ENCODE measurements at places on chromosomes 7 and 10.

- no peak for DNase-seq
Observed at GRCh38 chr10:4830551-4830950, 4.5 kb downstream of the AKR1E2 start.

DNA sequence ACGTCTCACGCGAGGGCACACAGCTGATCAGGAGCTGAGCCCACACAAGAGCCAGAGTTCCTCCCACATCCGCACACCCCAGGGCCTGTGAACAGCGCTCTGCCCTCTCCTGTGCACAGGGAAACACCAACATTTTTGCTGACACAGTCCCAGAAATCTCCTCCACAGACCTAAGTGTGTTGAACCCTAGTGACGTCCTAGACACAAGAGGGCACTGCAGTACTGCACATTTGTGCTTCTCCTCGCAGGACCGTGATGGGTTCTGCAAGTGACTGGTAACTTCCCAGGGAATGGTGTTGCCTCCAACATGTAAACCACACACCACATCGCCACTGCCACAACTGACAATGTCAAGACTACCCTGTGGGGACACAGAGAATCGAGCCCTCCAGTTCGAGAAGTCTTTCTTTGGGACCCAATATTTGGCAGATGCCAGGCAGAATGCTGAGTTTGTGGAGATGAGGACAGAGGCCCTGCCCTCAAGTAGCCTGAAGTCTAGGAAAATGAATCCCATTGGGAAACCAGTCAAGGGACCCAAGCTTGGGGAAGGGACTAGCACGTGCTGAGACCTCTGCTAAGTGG lies 170.3 kb downstream of the PAXIP1 start:
- DNase-seq: no peak

- no peak for DNase-seq
Observed at GRCh38 chr7:24441314-24442027, 131.8 kb upstream of the PALS2 start.

DNA sequence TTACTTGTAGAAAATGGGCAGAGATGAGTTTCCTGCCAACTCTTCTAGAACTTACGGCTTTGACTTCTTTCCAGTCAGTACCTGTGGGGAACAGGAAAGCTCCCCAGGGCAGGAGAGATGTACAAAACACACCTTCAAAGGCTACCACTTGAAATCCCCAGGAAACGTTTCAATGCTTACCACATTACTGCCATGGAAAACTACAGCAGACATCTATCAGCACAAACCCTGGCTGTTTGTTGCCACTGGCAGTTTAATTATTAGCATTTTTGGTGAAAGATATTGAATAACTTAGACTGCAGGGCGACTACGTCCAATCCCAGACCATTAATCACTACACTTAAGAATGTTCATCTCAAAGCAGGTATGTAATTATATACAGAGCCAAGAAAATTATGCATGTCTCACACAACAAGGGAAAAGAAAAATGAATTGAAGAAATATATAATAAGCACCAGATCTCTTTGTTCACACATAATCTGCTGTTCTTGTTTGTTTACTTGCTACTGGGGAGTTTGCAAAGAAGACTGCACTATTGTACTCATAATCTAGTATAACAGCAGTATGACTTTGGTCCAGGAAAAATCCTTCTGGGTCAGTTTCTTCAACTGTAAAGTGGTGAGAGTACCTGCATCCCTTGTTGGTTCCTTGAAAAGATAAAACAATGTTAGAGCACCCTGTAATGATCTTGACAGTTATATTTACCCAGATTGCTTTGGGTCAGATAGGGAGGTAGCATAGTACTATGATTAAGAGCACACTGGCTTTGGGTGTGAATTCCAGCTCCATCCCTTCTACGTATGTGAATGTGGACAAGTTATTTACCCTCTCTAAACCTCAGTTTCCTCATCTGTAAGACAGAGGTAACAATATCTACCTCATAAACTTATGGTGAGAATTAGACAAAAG lies 138.3 kb downstream of the DOCK4 start:
- DNase-seq: no peak

GRCh38 chr10:132460691-132461090 lies 63.7 kb downstream of the PWWP2B start:
- no peak for DNase-seq

- no peak for DNase-seq
Observed at GRCh38 chr7:139570119-139570518, 46.6 kb downstream of the CLEC2L start.

DNA sequence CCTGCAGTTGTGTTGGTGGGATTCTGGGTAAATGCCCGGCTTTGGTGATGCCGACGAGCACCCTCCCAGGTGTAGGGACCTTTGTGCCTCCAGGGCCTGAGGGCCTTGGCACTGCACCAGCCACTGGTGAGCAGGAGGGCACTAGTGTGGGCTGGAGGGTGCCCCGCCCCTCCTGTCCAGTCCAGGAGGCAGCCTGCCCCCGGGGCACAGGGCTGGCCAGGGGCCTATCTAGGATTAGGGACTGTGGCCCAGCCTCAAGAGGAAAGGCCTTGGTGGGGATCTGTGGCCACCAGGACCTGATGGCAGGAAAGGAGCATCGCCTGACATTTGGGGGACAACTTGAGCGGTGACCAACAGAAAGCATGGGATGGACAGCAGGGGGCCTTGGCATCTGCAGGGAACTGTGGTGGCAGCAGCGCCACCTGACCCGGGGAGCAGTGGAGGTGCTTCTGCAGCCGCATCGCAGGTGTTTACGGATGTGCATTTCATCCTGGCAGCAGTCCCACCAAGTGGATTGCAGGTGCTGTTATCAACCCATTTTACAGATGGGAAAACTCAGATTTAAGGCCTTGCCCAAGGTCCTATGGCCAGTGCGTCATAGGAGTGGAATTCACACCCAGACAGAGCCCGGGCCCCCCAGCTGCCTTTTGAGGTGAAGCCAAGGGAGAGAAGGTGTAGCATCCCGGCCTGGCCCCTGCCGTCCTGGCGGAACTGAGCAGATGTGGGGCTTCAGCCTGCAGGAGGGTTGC lies 11.1 kb downstream of the ZNF316 start:
- no peak for DNase-seq

- DNase-seq: no peak
Observed at GRCh38 chr7:142463401-142463850, 205.6 kb upstream of the PRSS58 start.

GRCh38 chr7:131536361-131536849 lies 20.0 kb downstream of the PODXL start:
- DNase-seq: no peak

DNA sequence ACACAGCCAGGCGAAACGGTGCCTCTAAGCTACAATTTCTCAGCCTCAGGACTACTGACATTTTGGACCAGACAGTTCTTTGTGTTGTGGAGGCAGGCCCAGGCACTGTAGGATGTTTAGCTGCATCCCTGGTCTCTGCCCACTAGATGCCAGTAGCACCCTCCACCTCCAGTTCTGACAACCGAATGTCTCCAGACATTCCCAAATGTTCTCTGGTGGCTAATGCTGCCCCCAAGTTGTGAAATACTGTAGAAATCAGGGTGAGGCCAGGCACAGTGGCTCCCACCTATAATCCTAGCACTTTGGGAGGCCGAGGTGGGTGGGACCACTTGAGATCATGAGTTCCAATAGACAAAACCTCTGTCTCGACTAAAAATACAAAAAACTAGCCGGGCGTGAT lies 18.2 kb downstream of the HNRNPF start:
- DNase-seq: no peak

GRCh38 chr10:125121003-125121402 lies 39.4 kb downstream of the CTBP2 start:
- DNase-seq: no peak

GRCh38 chr7:139855498-139856270 lies 26.6 kb downstream of the TBXAS1 start:
- no peak for DNase-seq

GRCh38 chr7:142832417-142832816 lies 22.5 kb upstream of the EPHB6 start:
- DNase-seq: no peak

DNA sequence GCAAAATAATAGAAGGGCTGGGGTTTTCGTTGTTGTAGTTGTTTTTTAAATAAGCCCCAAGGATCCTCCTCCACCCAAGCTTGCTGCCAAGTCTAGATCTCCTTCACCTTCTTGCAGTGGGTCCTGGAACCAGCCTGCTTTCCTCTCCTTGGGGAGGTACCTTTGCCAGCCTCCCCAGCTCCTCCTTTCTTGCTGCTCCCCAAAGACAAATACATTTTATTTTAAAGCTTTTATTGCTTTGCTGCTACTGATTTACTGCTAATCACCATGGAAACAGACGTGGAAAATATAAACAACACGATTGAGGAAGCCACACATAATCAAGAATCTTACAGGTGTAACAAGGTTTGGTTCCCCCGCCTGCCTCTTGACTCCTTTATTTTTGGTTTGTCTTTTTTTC lies 17.4 kb upstream of the SLF2 start:
- no peak for DNase-seq

DNA sequence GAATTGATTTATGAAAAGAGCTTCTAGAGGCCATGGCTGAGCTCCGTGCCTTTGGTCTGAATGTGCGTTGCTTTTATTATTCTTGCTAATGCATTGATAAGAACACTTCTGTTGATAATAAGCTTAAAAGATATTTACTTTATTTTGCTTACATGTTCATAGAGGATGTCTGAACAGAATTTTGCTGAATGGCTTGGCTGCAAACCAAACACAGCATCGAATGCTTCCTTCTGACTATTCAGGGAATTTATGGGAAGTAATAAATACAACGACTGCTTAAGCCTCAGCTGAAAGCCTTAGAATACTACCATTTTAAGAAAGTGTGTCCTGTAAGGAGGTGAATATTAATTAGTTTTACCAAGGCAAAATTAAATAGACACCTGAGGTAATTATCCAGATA lies 643.5 kb upstream of the POT1 start:
- DNase-seq: no peak

DNA sequence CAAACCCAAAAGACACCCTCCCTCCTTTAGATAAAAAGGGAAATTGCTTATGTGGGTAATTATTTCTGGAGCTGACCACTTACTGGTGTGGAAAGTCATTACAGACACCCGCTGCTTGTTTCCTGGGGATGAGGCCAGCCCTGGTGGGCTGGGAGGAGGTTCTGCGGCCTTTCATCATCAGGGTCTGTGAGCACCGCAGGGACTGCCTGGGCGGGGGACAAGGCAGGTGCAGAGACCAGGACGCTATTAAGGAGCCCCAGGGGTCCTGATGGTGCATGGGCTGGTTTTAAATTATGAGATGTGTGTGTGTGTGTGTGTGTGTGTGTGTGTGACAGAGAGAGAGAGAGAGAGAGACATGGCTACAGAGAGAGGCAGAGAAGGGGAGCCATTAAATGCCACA lies 171.2 kb downstream of the DNAJB6 start:
- DNase-seq: no peak

- no peak for DNase-seq
Observed at GRCh38 chr7:155807065-155807671, 5.1 kb downstream of the SHH start.

DNA sequence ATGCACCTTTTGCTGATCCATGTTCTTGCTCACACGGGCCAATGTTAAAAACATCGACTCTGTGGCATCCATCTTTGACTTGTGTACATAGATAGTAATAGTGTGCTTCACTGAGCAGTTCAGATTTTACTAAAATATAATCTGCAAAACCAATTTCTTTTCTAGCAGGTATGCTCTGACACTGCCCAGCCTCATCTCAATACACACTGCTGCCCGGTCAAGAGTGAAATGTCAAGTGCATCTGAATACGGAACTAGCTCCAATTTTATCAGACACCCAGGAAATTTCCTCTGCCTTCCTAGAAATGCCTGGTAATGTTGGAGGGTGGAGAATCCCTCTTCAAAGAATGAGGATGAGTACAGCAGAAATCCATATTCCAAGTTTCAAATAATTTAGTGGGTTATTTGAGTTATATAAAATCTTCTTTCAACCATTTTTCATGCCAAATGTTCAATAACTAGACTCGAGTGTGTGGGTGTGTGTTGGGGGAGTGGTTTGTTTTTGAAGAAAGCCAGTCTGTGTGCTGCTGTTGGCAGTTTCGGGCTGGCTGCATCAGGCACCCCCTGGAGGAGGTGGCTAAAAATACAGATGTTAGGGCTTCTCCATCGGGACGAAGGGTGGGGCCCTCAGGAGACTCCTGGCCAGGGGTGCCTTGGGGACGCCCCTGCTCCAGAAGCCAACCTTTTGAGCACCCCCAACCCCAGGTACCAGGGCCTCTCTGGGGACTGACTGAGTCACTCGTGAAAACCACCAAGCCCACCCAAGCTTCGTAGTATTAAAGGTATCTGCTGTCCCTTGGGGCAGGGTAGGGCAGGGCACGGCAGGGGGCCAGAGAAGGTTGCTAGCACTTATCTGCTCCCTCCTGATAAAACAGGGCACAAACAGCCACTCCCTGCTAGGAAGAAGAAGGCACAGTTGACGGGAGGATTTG lies 15.4 kb downstream of the CTBP2 start:
- no peak for DNase-seq

Data from NCI-H2107 (cell line).